ENCODE measurements at places on chromosomes 3 and 15. TPM values are rescaled to one million over a fixed set of nuclear protein-coding genes. Genes with fewer than 3 reads are reported as not detected.

The ECE2 gene
- total RNA-seq = not detected

The DLL4 gene
- 0.08 TPM for total RNA-seq

The CCDC51 gene
- 30.1 TPM for total RNA-seq

The SEMA6D gene
- total RNA-seq = 2.9 TPM

The THRB gene
- 0.84 TPM for total RNA-seq

The ROPN1B gene
- not detected for total RNA-seq

The GOLGA8M gene
- not detected for total RNA-seq

The AKAP13 gene
- 19.7 TPM for total RNA-seq
